Spleen (tissue), 13 donors: ENCODE measurements at places on chromosomes 4 and X. TPM values are rescaled to one million over a fixed set of nuclear protein-coding genes. Genes with fewer than 3 reads are reported as not detected.
A peak's percentile ranks its signal among the peaks of the same experiment; 100 is the strongest.

Gene STIM2
- 32.2 TPM for polyA plus RNA-seq

Gene CAPN6
- polyA plus RNA-seq = 7.4 TPM

Gene VSIG4
- polyA plus RNA-seq = 22.1 TPM

Gene RELL1
- polyA plus RNA-seq = 0.59 TPM

Gene CORIN
- 0.41 TPM for polyA plus RNA-seq

Gene RHOXF2B
- polyA plus RNA-seq = not detected

Gene DCX
- 0.02 TPM for polyA plus RNA-seq

Gene SLC49A3
- 11.7 TPM for polyA plus RNA-seq

GRCh38 chr4:40190019-40190418 lies 6.8 kb upstream of the RHOH start:
- no peaks in the 10 kb centered on the region for H3K27me3 ChIP-seq
- no peak overlapping the region for H3K27ac ChIP-seq
- no peak for DNase-seq
- no peaks in the 10 kb centered on the region for H3K36me3 ChIP-seq
- no peak overlapping the region for H3K4me3 ChIP-seq
- H3K4me1 ChIP-seq = peaks cover 30% of the 10 kb centered on the region

GRCh38 chr4:155077452-155078229 lies 130.8 kb upstream of the NPY2R start:
- H3K27me3 ChIP-seq = no peaks in the 10 kb centered on the region
- H3K36me3 ChIP-seq = no peaks in the 10 kb centered on the region
- H3K27ac ChIP-seq = no peak overlapping the region
- H3K4me1 ChIP-seq = no peaks in the 10 kb centered on the region
- DNase-seq = no peak

GRCh38 chr4:111963158-111963700 lies 182.0 kb upstream of the FAM241A start:
- H3K27me3 ChIP-seq = no peaks in the 10 kb centered on the region
- no peaks in the 10 kb centered on the region for H3K36me3 ChIP-seq
- no peak overlapping the region for H3K27ac ChIP-seq
- H3K4me1 ChIP-seq = no peaks in the 10 kb centered on the region

DNA sequence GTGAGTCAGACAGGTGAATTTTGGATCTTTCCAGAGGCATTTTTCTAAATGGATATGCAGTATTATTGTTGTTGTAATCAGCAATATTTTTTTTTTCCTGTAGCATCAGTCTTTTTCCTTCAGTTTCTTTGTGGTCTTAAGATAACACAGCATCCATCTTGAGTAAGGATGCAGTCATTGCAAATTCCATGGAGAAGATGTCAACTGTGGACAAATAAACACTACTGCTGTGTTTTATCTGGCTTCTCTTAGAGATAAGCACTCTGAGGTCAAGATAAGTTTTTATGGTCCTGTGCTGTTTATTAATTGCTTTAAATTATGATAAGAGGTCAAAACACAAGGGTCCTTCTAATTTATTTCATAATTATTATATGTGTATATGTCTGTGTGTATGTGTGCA lies 1255.7 kb downstream of the ADGRL3 start:
- no peaks in the 10 kb centered on the region for H3K36me3 ChIP-seq
- H3K27me3 ChIP-seq = no peaks in the 10 kb centered on the region
- no peaks in the 10 kb centered on the region for H3K4me1 ChIP-seq
- DNase-seq = no peak

DNA sequence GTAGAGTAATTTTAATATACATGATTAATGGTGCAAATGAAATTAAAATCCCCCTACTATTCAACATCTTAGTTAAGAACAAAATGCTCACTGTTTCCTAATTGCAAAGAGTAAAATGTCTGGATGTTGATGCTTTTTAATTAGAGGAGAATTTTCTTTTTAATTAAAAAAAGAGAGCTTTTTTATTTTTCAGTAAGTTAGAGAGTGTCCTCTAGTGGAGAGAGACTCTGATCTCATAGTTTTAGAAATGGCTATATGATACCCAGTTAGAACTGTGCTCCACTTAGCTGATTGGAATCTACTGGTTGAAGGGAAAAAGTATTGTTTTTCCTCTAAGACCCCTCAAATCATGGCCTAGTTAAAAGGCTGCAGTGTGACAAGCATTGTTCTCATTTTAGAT lies 312.0 kb upstream of the MAGEB2 start:
- no peaks in the 10 kb centered on the region for H3K4me1 ChIP-seq
- no peaks in the 10 kb centered on the region for H3K36me3 ChIP-seq
- DNase-seq = no peak

GRCh38 chr4:112823606-112824005 lies 186.7 kb downstream of the LARP7 start:
- H3K36me3 ChIP-seq = no peaks in the 10 kb centered on the region
- H3K4me1 ChIP-seq = no peaks in the 10 kb centered on the region
- no peaks in the 10 kb centered on the region for H3K27me3 ChIP-seq
- no peak for DNase-seq
- H3K4me3 ChIP-seq = no peak overlapping the region

DNA sequence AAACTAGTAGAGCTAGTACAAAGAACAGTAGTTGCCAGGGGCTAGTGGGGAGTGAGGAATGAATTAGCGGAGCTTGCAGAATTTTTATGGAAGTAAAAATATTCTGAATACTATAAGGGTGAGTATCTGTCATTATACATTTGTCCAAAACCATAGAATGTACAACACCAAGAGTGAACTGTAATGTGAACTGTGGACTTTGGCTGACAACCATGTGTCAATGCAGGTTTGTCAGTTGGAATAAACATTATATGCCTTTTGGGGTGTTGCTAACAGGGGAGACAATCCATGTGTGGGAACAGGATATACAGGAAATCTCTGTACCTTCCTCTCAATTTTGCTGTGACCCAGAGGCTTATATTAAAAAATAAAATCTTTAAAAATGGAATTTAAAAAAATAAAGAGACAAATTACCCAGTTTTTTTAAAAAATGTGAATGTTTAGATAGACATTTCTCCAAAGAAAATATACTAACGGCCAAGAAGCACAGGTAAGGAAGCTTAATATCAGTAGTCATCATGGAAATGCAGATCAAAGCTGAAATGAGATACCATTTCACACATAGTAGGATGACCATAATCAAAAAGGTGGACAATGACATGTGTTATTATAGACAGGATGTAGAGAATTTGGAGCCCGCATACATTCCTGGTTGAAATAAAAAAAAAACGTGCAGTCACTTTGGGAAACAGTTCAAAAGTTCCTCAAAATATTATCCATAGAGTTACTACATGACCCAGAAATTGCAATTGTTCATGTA lies 899.8 kb downstream of the RAB28 start:
- no peak overlapping the region for H3K27ac ChIP-seq
- H3K36me3 ChIP-seq = no peaks in the 10 kb centered on the region
- H3K27me3 ChIP-seq = no peaks in the 10 kb centered on the region
- no peak for DNase-seq

DNA sequence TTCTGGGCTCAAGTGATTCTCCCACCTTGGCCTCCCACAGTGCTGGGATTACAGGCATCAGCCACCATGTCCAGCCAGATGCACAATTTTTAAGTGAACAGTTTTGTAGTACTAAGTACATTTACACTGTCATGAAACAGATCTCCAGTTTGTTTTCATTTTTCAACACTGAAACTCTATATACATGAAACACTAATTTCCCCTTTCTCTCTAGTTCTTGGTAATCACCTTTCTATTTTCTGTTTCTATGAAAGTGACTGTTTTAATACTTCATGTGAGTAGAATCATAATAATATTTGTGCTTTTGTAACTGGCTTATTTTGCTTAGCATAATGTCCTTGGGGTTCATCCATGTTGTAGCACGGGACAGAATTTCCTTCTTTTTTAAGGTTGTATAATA lies 237.4 kb downstream of the CAMK2D start:
- no peaks in the 10 kb centered on the region for H3K4me1 ChIP-seq
- H3K36me3 ChIP-seq = no peaks in the 10 kb centered on the region
- no peak overlapping the region for H3K27ac ChIP-seq
- H3K4me3 ChIP-seq = no peak overlapping the region
- no peak for DNase-seq
- no peaks in the 10 kb centered on the region for H3K27me3 ChIP-seq

DNA sequence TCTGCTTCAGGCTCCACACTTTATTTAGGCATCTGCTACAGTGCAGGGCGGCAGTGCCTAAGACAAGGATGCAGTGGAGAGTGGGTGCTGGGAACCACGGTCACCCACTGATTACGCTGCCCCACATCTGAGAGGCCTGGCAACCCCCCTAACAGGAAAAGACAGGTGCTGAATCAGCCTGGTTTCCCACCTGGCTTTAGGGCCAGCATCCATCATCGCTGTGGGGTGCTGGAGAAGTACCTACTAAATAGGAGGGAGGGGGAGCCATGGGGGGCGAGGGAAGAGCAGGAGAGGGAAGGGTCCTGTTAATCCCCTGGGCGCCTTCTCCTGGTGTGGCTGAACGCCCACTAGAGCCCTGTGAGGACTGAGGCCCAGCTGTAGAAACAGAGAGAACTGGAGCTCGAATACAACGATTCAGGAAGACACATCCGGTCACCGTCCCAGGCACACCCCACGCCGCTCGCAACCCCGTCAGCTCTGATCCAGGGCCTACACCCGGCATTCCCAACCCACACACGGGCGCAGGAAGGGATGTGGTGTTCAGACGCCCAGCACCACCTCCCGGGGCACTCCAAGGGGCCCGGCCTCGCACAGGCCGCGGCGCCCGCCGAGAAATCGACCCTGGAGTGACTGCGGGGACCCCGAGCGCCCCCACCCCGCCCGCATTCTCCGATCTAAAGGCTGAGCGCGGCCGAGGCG lies 554 bp downstream of the DCTD start:
- peak; percentile 91 for DNase-seq
- peak overlapping the region; percentile 96 for H3K27ac ChIP-seq
- H3K36me3 ChIP-seq = peaks cover 38% of the 10 kb centered on the region
- H3K4me1 ChIP-seq = peaks cover 57% of the 10 kb centered on the region
- peak overlapping the region; percentile 84 for H3K4me3 ChIP-seq

DNA sequence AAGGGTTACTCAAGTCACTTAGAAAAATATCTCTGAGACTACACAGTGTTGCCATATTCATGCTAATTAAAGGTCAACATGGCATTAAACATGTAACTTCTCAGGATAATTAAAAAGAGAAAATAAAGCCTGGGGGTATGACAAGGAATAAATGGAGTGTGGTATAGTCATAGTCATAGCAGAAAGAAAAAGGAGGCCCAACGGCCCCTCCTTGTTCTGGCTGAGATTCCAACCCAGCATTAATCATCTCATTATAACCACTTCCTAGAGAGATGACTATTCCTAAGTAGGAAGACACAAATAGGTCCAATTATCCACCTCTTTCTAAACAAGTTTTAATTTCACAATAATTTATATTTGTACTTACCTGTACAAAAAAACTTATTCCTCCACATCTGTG lies 778.4 kb upstream of the AADAT start:
- H3K4me3 ChIP-seq = no peak overlapping the region
- no peaks in the 10 kb centered on the region for H3K36me3 ChIP-seq
- DNase-seq = no peak
- no peak overlapping the region for H3K27ac ChIP-seq
- H3K27me3 ChIP-seq = no peaks in the 10 kb centered on the region

DNA sequence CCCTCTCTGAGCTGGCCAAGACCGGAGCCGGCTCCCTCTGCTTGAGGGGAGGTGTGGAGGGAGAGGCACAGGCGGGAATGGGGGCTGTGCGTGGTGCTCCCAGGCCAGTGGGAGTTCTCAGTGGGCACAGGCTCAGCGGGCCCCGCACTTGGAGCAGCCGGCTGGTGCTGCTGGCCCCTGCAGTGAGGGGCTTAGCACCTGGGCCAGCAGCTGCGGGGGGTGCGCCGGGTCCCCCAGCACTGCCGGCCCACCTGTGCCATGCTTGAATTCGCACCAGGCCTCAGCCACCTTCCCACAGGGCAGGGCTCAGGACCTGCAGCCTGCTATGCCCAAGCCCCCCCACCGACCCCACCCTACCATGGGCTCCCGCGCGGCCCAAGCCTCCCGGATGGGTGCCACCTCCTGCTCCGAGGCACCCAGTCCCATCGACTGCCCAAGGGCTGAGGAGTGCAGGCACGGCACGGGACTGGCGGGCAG lies 602.5 kb downstream of the KCTD8 start:
- H3K4me1 ChIP-seq = no peaks in the 10 kb centered on the region
- H3K36me3 ChIP-seq = no peaks in the 10 kb centered on the region
- no peak overlapping the region for H3K4me3 ChIP-seq

DNA sequence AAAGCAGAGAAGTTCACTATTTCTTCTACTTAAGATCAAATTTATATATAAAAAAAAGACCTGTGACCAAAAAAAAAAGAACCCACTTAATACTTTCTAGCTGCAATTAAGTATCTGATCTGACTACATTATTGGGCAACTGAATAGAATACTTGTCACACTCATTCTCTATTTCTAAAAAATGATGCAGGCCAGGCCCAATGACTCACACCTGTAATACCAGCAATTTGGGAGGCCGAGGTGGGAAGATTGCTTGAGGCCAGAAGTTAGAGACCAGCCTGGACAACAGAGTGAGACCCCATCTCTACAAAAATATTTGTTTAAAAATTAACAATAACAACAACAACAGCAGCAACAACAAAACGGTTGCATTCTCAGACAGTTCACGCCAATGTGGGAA lies 108.8 kb upstream of the BMP2K start:
- no peaks in the 10 kb centered on the region for H3K36me3 ChIP-seq
- H3K4me3 ChIP-seq = no peak overlapping the region
- no peaks in the 10 kb centered on the region for H3K27me3 ChIP-seq
- DNase-seq = no peak

DNA sequence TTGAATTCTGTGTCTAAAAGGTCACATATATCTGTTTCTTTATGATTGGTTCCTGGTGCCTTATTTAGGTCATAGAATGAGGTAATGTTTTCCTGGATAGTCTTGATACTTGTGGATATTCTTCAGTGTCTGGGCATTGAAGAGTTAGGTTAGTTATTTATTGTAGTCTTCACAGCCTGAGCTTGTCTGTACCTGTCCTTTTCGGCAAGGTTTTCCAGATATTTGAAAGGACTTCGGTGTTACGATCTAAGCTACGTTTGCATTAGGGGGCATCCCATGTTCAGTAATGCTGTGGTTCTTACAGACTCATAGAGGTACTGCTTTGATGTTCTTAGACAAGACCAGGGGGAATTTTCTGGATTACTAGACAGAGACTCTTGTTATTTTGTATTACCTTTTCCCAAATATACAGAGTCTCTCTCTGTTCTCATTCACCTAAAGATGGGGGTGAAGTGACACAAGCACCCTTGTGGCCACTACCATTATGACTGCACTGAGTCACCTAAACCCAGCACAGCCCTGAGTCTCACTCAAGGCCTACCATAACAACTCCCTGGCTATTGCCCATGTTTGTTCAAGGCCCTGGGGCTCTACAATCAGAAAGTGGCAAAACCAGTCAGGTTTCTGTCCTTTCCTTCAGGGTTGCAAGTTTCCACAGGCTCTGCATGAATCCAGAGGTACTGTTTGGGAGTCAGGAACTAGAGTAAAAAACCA lies 30.1 kb upstream of the CYSLTR1 start:
- no peak for DNase-seq
- H3K4me3 ChIP-seq = no peak overlapping the region
- no peaks in the 10 kb centered on the region for H3K4me1 ChIP-seq
- no peaks in the 10 kb centered on the region for H3K27me3 ChIP-seq
- H3K27ac ChIP-seq = no peak overlapping the region

DNA sequence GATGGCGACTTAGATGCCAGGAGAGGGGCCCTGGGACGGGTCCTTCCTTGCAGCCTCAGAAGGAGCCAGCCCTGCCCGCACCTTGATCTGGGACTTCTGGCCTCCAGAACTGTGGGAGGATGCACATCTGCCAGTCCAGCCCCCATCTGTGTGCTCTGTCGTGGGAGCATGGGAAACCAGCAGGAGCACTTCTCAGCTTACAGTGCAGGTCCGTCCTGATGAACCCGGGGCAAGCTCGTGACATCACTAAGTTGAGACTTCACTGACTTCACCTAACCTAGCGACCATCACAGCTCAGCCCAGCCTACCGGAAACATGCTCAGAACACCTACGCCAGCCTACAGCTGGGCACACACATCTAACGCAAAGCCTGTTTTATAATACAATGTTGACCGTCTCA lies 38.1 kb downstream of the ABLIM2 start:
- peaks cover 15% of the 10 kb centered on the region for H3K36me3 ChIP-seq
- DNase-seq = no peak
